ENCODE measurements at places on chromosomes 7 and 10. TPM values are rescaled to one million over a fixed set of nuclear protein-coding genes. Genes with fewer than 3 reads are reported as not detected.

GRM3 gene
- total RNA-seq: not detected

GPR37 gene
- 6.9 TPM for total RNA-seq

ANLN gene
- total RNA-seq: 33.5 TPM

GJD4 gene
- total RNA-seq: 1.2 TPM

GRCh38 chr10:77771450-77771849 is 133.8 kb upstream of the KCNMA1 start:
- DNase-seq: no peak

- no peak for DNase-seq
Observed at GRCh38 chr10:89371987-89372386, 5.9 kb upstream of the IFIT1B start.

DNA sequence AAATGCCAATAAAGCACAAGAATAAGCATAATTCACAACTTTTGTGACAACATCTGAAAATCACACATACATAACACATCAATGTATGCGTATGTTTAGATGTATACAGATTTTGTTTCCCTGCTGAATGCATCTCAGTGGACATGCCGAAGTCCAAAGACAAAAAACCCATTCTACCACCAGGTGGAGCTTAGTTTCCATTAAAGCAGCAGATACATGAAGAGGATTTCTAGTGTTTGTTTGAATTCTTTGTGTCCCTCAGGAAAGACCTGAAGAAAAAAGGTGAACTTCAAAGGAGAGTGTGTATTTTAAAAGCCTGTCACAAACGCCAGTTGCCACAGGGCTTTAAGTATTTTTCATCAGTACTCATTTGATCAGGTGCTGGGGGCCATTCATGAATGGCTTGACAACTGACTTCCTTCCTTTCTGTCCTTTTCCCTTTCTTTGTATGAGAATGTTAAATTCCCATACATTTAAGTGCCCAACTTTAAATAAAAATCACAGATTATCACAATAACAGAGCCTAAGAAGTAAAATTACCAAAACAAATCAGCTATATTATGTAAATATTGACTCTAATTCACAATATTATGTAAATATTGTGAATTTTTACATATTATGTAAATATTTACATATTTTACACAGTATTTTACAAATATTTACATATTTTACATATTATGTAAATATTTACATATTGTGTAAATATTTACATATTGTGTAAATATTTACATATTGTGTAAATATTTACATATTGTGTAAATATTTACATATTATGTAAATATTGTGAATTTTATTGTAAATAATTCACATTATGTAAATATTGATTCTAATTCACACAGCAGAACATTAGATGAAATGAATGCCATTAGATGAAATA is 343.0 kb downstream of the CRPPA start:
- no peak for DNase-seq

DNA sequence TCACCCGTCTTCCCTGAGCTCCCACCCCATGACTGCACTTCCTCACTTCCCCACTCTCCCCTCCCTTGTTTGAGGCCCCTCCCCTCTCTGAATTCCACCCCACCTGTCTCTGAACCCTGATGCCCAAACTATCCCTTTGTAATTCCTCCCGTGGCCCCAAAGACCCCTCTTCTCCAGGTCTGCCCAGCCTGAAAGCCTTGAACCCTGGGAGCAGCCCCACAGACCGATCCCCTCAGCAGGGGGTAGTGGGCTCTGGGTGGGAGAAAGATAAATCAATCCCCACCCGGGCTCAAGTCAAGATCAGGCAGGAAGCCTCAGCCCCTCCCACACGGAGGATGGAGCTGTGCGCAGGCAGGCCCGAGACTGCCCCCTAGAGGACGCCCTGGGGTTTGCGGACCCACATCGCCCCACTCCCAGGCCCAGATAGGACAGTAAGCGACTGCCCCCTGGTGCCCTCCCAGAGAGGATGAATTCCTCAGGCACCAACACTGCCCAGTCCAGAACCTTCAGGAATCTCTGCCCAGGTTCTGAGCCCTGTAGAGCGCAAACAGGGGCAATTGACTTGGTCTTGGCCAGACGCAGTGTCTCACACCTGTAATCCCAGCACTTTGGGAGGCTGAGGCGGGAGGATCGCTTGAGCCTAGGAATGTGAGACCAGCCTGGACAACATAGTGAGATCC is 11.7 kb downstream of the HSPB1 start:
- peak; percentile 98 for DNase-seq

DNA sequence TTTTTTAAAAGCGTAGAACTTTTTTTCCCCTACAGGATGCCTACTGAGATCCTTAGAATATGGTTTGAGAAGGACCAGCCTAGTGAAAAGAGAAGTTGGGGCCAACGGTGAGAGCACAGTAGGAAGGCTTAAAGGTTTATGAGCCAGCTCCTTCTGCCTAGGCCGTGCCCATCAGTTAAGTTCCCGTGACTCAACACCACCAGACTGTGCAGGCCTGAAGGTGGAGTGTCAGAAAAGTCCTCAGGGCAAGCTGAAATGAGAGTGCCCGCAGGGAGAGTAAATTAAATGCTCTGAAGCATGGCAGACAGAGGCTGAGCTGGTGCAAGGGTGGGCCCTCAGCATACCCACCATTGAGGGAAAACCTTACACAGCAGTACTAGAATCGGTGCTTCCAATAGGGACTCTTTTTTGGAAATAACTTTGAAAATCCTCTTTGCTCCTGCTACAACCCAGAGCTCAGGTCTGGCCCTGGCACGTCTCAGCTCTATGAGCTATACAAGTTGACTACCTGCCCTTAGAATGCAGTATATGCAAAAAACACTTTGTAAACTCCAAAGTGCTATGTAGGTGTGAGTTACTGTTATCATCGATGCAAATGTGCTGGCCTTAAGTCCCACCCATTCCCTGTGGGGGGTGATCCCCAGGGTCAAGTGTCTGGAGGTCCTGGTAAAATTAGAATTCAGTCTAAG is 15.2 kb upstream of the C10orf67 start:
- DNase-seq: no peak

- DNase-seq: no peak
Observed at GRCh38 chr7:104943502-104944343, 70.3 kb upstream of the KMT2E start.
